ENCODE measurements at places on chromosomes 7 and 10. TPM values are rescaled to one million over a fixed set of nuclear protein-coding genes. Genes with fewer than 3 reads are reported as not detected.

- DNase-seq, result no peak
These were observed 11.4 kb upstream of the ZKSCAN1 start for GRCh38 chr7:100003711-100004661.

GRCh38 chr10:11825796-11826414 lies 2.7 kb downstream of the PROSER2 start:
- DNase-seq, result peak; percentile 18

Gene MYO3A
- not detected for total RNA-seq

DNA sequence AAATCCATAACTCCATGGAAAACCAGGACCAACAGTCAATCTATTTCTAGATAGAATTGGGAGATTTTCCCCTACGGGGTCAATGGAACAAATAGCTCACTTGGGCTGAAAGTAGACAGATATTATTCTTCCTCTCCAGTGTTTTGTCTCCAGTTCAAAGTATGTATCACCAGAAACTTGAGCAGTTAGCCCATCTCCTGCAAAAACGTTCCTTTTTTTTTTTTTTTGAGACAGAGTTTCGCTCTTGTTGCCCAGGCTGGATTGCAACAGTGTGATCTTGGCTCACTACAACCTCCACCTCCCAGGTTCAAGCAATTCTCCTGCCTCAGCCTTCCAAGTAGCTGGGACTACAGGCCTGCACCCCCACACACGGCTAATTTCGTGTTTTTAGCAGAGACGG lies 390.0 kb upstream of the AUTS2 start:
- no peak for DNase-seq

GRCh38 chr10:124296813-124297788 lies 121.6 kb downstream of the OAT start:
- DNase-seq, result no peak
